ENCODE measurements at places on chromosomes 11 and 22.

DNA sequence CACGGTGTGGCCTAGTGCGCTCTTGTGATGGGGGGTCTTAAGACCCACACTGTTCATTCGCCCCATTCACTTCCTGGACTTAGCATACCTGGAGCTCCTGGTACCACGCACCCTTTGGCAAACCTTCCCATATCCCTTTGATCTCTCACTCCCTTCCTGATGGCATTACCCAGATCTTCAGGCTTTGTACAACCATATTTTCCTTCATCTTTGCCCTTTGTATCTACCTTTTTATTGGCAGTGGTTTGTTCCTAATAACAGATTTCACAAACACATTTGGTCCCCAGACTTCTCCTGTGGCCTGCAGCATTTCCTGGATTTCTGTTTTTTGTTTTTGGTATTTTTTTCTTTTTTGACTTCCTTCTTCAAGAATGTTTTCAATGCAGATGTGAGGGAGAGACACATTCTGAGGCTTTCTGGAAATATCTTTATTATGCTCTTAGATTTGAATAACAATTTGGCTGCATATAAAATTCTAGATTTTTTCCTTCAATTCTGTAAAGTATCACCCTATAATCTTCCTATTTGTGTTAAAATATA lies 16.1 kb upstream of the IFITM3 start:
- DNase-seq, result no peak

- no peak for DNase-seq
These were observed 10.4 kb upstream of the SPINDOC start for GRCh38 chr11:63802637-63803414.

DNA sequence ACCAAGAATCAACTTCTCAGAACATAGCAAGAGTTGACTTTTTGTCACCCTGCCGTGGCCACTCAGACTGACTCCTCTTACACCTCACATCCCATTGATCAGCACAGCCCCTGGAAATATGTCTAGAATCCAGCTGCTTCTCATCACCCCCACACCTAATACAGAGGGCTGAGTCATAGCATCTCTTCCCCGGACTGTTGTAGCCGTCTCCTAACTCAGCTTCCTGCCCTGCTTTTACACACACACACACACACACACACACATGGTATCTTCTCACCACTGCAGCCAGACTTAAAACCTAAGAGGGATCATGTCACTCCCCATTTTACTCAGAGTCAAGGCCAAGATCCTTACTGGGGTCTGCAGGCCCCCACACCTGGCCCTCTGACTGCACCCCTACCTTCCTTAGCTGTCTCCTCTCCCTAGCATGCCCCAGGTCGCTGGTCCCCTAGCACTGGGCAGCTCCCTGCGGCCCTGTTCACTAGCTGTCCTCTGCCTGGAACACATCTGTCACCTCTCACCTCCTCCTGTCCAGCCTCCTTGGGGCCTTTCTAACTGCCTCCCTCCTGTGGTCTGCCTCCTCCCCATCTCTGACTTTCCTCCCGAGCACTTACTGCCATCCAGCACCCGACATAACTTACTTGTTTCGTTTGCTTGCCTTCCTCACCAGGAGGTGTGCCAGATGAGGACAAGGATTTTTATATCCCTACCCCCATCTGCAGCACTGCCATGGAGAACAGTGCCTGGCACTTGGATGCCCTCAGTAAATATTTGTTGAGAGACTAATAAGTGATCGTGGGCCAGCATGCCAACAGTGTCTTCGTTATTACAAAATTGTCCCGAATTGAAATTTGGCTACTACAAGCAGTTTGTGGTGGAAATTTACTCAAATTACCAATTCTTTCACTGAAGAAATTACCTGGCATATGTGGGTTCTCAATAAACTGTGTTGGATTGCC lies 61.9 kb downstream of the BMAL1 start:
- DNase-seq, result no peak

DNA sequence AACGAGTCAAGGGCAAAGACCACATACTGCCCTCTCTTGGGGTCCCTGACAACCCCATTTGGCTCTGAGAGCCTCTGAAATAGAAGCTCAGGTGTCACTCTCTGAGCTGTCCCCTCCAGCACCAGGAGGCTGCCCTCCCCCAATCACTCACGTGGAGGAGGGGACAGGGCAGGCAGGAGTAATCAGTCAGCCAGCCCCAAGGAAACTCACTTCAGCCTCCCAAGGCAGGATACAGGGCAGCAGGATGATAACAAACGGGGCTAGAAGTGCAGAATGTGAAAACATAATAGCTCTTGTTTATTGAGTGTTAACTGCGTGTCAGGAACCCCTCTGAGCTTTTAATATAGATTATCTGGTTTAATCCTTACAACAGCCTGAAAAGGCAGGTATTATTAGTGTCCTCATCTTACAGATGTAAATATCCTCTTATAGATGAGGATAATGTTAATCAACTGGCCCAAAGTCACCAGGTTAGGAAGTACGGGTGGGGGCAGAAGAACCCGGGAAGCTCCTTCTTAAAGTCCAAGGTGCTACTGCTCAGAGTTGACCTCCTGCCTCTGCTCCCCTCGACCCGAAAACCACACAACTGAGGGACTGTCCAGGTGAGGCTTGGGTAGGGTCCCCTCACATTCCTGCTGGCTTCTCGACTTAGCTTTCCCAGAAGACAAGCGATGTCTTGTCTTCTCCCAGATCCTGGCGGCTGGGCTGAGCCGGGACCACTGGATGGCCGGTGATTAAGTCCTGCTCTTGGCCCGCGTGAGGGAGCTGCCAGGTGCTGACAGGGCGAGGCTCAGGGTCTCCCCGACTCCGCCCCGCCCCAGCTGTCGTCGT lies 2.7 kb downstream of the CHRM4 start:
- DNase-seq, result no peak

GRCh38 chr22:19149047-19149883 lies 827 bp downstream of the GSC2 start:
- DNase-seq, result peak; percentile 55

- DNase-seq, result no peak
These were observed 72.9 kb downstream of the KIRREL3 start for GRCh38 chr11:126927623-126928022.

DNA sequence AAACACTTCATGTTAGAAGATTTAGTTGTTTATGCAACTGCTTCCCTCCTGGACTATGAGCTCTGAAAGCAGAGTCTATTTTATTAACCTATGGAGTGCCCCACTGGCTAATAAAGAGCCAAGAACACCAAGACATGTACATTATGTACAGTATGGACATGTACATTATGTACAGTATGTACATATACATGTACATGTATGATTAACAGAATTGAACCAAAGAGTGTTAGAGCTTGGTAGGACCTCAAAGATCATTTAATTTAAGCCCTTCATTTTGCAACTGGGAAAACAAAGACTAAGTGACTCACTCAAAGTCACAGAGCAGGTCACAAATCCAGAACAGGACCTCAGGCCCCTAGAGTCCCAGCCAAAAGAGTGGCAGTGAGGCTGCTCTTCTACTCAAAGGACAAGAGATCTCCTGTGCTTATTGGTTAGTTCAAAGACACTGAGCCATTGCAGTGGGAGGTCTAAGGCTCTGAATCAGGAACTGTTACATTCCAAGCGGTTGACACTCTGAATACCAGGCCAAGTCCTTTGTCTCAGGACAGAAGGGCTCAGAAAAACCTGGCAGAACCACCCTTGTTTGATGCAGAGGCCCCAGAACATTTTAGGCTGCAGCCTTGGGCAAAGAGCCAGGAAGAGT lies 103.8 kb downstream of the FAM168A start:
- no peak for DNase-seq

All from activated T-cell treated with anti-CD3 and anti-CD28 coated beads, Interleukin-2, amount 50 U/mL, for 72 hours (primary cell).